ENCODE measurements at places on chromosomes 4 and X.

- no peak for DNase-seq
These were observed 98.1 kb downstream of the ADGRL3 start for GRCh38 chr4:61298178-61298740.

DNA sequence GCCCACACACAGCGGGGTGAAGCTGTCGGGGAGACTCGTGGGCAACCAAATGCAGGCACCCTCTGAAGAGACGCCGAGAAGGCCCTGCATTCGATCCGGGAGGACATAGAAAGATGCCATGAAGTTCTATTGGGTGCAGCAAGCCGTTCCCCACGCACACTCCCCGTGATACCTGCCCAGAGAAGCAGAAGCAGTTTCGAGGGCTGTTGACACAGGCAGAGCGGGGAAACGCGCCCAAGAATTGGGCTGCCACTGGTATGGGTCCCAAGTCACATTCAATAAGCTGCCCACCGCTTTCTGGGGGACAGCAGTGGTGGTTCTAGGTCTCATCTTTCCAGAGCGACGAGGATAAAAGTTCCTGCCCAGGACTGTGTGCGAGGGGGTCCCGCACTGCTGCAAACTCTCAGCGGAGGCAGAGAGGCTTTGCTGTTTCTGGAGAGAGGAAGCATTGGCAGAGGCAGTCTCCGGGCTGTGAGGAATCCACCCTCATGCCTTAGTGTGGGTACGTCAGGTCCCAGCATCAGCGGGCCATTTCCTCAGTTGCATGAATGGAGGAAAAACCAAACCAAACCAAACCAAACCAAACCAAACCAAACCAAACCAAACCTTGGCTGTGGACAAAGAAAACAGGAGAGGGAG is 10.1 kb downstream of the PITX2 start:
- DNase-seq: no peak

DNA sequence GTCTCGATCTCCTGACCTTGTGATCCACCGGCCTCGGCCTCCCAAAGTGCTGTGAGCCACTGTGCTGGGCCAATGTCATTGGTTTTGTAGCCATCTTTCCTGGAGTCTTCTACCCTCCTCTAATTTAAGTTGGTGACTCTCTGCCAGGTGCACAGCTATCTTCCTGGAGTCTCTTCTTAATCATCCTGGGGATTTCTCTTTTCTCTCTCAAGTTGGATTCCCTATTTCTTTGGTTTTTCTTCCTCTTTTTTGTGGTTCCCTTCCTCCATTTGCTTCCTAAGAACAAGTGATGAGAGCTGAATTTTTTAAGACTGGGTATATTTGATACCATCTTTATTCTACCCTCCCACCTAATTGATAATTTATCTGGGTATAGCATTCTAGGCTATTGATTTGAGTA is 113.8 kb downstream of the SYNPO2 start:
- DNase-seq: no peak

DNA sequence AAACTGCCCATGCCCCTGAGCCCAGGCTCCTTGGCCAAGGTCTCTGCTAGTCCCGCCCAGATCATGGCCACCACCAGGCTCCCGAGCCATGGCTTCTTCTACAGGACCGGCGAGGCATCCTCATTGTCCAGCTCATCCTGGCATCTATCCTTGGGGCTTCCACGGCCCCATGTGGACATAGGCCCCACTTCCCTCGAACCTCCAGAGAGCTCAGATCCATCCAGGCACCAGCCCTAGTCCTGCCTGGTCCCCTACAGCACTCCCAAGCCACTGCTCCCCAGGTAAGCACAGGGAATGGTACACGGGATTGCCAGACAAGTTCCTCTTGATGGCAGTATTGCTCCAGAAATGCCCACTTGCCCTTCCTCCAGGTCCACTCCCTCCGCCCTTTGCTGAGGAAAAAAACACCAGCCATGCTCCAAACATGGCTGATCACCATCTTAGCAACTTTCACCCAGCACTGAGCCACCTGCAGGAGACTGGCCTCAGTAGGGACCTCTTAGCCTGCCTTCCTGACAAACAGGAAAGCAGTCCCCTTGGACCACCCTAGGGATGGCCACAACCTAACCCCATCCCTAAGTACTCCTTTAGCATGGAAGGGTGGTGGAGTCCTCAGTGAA is 272.1 kb upstream of the AGTR2 start:
- no peak for DNase-seq

DNA sequence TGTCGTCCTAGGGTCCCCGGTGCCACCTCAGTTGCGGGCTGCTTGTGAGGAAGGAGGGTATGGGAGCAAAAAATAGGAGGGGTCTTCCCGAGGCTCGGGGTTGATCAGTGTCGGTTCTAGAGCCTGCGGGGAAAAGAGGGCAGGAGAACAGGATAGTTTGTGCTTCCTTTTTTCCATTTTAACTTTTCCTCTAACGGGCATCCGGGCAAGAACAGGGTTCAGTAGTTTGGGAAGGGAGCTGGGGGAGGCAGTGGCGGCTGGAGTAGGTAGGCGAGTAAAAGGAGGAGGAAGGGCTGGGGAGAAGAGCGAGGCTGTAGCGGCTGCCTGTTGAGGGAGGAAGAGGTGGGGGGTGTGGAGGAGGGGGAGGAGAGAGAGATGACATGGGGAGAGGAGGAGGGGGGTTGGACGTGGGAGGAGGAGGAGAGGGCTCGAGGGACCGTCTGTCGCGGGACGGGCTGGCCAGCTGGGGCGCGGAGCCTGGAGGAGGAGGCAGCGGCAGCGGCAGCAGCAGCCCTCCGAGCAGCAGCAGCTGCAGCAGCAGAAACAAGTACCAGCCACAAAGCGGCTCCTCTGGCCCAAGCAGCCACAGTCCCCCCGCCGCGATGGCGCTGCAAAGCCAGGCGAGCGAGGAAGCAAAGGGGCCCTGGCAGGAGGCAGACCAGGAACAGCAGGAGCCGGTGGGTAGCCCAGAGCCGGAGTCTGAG is at the start of gene SLC16A2:
Gene SLC16A2 (plus strand): TSS at position 458 of the 704 bp plus-strand sequence. CDS start 145 bp downstream, at position 603.
- peak; percentile 9 for DNase-seq

GRCh38 chrX:143319526-143319925 is 197.7 kb downstream of the SPANXN3 start:
- DNase-seq: no peak

- no peak for DNase-seq
These were observed 529.4 kb upstream of the AMOT start for GRCh38 chrX:113370006-113370405.

DNA sequence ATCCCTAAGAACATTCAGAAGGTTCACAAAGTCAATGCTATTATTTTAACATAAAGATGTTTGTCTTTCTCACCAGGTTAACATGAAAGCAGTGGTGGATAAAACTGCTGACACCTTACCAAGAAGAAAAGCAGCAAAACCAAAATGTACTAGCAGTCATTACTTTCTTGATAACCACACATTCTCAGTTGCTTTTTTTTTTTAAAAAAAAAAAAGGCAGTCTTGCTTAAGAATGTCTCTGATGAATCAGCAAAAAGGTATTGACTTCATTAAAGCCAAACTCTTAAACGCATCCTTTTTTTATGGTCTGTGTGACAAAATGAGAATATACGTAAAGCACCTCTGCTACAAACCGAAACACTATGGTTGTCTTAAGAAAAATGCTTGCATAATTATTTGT is 31.9 kb downstream of the CDKL2 start:
- no peak for DNase-seq

DNA sequence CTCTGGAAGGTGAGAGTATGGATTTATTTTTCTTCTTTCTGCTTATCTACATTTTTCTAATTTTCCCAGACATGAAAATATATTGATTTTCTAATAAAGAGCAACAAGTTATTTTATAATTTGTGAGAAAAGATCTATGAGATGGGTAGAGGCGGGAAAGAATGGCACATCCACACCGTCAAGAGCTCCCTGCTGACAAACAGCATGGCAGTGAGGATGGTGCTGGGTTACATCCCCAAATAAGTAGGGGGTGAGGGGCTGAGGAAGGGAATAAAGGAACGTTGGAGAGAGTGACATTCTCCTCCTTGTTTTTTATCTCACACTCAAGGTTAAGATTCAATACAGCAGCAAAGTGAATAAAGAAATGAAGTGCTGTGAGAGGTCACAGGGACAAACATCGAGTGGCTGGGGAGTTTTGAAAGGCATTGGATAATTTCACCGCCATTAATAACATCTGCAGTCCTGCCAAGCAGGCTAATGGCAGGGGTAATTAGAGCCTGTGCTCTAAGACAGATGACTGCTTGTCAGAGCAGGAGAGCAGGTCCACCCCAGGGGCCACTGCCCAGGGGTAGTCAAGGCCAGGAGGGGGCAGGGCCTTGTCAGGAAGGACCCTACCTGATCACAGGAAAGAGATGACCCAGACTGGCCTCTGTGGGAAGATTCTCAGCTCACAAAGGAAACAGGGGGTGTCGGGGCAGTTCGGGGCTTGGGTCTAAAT is 323.8 kb downstream of the FBXW7 start:
- no peak for DNase-seq

DNA sequence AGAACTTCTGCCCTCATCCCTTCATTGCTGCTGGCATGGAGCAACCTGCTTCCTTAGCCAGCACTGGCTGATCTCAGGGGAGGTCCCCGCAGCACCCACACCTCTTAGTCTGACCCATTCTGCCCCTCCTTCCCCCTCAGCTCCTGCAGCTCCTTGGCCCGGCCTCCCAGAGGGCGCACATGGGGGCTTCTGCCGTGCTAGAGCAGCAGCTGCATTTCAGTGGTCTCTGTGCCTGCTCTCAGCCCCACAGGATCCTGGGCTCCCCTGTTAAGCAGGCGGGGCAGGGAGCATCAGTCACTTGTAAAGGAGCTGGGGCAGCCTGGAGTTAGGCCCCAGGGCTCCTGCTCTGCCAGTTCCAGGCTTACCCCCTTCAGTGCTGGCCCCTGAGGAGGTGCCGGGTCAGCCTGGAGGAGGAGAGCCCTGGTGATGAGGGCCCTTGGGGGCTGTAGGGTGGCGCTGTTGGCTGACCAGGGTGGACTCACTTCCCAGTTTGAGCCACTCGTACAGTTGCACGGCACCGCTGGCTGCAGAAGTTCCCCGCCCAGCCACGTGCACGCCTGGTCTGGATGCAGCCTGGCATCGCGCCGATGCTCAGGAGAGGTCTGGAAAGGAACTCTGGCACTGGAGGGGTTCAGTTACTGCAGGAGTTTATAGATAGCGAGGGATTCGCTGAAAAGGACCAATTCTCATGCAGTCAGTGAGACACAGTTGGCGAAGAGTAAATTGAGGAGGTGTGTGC is 85.1 kb upstream of the PSAPL1 start:
- DNase-seq: no peak

- DNase-seq: no peak
These were observed 392.6 kb upstream of the EPHA5 start for GRCh38 chr4:66062921-66063320.

GRCh38 chr4:133014473-133015135 is 134.5 kb upstream of the PCDH10 start:
- no peak for DNase-seq

- DNase-seq: no peak
These were observed 5.0 kb downstream of the RPL9 start for GRCh38 chr4:39453738-39454137.

GRCh38 chrX:39156051-39156450 is 354.8 kb downstream of the MID1IP1 start:
- no peak for DNase-seq

GRCh38 chrX:1537031-1537715 is at the start of gene P2RY8:
Gene P2RY8, minus strand, starts transcription at chrX:1537185. Its CDS starts 70,627 bp downstream, at chrX:1466558.
- DNase-seq: peak; percentile 74

DNA sequence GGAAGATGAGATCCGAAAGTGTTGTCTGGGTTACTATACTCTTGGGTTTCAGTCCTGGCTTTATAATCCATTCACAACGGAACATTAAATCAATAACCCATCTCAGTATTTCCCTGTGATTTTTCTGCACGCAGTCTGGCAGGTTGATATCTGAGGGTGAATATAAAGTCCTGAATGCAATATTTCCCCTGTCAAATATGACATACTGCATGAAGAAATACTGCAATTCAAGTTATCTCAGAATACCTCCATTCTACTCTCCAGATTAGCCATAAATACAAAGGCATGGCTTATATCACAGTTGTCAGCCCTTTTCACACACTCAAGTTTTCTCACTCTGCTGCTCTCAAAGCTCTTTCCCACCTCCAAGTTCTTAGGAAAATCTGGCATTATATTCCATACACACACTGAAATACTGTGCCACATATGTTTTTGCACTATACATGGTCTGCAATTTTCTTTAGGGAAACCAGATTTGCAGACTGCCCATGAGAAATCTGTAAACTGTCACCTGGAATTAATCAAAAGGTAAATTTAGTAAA is 64.7 kb downstream of the WDFY3 start:
- DNase-seq: no peak

DNA sequence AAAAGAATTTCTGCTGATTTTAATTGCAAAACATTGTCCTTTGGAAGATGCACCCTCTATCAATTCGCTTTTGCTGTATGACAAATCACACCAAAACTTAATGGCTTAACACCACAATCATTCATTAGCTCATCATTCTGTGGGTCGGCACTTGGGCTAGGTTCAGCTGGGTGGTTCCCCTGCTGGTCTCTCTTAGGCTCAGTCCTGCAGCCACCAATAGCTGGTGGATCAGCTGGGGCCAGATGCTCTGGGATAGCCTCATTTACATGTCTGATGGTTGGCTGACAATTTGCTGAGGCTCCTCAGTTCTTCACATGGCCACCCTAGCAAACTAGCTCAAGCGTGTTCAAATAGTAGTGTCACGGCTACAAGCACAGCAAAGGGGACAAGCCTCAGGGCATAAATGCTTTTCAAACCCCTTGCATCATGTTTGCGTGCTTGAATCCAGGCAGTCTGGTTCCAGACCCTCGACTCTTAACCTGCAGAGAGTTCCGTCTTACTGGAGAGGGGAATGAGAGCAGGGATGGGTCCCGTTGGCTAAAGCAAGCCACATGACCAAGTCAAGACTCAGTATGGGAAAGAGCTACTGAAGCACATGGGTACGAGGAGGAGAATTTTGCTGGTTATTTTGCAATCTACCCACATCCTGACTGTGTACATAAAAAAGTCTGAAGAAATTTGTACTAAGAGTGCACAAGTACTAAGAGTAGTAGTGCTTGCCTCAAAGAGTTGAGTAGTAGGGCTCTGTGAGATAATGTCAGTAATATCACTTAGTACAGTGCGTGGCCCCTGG is 7.5 kb upstream of the ACSL1 start:
- no peak for DNase-seq

GRCh38 chrX:120504569-120504968 is 35.5 kb upstream of the LAMP2 start:
- DNase-seq: no peak

GRCh38 chr4:184094532-184095159 is 123.0 kb downstream of the ENPP6 start:
- no peak for DNase-seq

DNA sequence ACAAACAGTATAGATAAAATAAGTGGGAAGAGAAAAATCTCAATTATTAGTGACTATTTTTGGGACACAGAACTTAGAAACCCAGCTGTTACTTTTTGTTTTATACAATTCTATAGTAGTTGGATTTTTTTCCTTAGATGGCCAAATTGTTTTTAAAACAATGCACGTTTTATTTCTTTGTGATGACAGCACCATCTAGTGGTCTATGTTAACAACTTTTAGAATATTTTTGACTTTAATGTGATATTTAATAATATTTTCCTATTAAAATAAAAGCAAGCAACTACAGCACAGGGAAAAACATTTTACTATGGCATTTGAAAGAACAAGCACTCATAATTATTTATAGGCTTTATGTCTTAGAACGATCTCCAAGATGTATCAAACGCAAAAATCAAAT is 5.6 kb upstream of the SMIM31 start:
- DNase-seq: no peak
